Midbrain (tissue), 1 donor: ENCODE measurements at places on chromosomes 5 and 9.
A peak's percentile ranks its signal among the peaks of the same experiment; 100 is the strongest.

- DNase-seq = peak; percentile 6
Measured at GRCh38 chr5:79845448-79846197, 145.4 kb downstream of the MTX3 start.

DNA sequence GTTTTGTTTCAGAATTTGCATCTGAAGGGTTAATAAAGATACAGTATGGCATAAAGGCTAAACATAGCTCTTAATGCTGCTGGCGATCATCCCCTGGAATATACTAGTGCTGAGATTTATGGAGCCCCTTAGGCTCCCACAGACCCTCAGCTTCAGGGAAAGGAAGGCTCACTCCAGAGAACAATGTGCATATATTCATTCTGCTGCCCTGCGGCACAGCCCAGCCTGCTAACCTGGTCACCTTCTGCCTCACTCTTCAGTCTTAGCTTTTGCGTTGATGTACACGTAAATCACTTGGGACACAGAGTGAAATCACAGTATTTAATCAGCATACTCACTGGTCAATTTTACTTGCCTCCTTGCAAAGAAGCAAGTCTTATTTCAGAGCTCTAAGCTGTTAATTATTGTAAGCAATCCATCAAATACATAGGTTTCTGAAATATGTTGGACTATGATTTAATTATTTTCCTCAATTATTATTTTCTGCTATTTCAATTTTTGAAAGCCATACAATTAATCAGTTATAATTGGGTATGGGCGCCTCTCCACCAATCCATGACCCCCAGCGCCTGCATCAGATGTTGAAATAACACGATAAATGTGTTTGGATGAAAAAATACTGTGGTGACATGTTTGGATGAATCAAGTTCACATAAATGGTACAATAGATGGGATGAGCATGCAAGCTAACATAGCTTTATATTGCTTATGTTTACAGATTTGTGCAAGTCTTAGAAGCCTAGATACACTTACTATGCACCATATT lies 11.4 kb upstream of the ACOT12 start:
- DNase-seq = no peak

DNA sequence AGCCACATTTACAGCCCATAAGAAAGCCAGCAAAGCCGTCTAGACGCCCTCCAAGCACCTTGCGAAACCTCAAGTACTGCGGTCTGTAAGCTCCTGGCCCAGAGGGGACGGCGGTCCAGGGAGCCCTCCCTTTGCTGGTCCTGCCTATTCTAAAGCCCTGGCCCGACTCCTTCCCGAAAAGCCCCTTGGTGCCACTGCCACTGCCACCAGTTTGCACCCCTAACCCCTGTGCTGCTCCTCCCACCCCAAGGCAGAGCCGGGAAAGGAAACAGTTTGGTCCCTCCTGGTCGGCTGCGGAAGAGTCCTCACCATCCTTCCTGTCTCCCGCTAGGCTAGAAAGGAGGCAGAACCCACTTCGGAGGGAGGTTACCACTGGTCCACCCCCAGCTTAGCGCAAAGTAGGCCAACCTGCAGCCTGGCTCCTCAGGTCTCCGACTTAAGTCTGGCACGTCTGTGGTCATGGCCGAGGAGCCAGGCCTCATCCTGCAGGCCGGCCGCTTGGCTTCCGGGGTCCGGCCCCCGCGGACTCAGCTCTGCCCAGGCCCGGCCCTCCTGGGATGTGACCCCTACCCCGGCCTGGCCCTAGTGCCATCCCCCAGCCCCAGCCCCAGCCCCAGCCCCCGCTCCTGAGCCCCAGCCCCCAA lies 916 bp downstream of the TOR1A start:
- DNase-seq = no peak

GRCh38 chr9:88420227-88420626 lies 32.0 kb downstream of the SPIN1 start:
- peak; percentile 7 for DNase-seq

DNA sequence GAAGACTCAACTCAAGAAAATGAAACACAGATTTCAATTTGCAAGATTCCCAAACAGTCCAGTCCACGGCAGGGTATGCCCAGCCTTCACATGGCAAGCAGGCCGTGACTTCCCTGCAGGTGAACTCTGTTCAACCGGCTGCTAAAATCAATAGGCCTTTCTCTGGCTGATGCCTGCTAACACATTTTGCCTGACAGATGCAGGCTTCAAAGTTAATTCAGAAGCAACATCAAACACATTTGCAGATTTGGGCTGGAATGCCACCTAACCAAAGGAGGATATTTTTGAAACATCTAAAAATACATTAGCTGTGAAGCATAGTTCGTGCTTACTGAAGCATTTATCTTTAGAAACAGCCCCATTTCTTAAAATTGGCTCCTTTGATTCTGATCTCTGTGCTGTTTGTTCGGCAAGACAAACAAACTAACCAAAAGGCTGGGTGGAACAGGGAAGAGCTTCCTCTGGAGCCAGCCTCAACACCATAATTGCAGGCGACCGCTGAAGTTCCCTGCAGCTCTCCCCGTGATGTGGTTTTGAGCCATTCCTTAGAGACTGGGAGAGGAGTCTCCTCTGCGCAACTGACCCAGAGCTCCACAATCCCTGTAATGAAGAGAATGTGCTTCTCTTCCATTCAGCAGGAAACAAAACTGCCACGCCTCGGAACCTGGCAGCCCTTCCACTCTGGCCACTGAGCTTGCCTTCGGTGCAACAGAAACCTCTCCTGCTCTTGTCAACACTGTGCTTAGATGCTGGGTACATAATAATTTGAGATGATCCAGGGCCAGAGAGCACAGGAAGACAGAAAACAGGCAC lies 126.5 kb downstream of the MYO10 start:
- no peak for DNase-seq

DNA sequence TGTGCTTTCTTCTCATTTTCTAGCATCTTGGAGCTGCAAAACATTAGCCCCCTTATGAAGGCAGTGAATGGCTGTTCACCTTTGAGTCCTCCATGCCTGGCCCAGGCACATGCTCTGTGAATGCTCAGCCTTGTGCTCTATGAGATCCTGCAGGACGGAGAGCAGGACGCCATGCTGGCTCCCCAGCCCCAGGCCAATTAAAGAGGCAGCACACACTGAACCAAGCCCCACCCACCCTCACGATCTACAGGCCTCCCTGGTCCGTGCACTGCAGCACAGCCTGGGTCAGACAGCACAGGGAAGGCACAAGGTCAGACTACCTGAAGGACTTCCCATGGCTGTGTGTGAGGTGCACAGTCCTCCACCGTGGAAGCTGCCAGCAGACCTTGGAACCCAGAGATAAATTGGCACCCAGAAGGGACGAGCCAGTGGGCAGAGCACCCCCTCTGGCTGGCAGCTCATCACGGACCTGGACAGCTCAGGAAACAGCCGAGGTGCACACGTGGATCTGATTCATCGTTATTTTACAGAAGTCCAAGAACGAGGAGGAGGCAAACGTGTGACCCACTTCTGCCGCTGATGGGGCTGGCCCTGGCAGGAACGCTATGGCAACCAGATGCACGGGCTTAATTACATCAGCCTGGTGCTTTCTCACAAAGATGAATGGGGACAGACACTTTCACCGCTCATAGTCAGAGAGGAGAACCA lies 59.5 kb downstream of the OLFM1 start:
- peak; percentile 14 for DNase-seq

DNA sequence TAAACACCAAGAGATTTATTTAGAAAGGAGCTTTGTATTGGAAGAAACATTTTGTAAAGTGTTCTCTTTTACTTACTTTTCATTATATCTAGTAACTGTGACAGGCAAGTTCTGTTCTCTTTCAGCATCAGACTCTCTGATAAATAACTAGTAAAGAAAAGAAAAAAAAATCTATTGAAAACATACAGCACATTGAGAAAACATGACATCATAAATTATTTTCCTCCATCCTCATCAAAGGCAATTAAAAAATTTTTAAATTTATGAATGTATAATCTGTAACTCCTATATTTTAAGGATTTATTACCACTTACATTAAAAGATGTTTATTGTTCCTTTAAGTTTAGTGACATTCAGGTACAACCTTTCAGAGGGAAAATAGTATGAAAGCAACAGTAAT lies 11.1 kb downstream of the CCNH start:
- DNase-seq = no peak

GRCh38 chr9:123929870-123930831 lies at the start of gene DENND1A:
Gene DENND1A (minus strand): TSS chr9:123930126. CDS start chr9:123929905, 221 bp downstream.
- peak; percentile 84 for DNase-seq

GRCh38 chr5:176192094-176192721 lies 46.0 kb upstream of the SIMC1 start:
- no peak for DNase-seq

GRCh38 chr9:117074342-117074662 lies 340.6 kb downstream of the ASTN2 start:
- no peak for DNase-seq

DNA sequence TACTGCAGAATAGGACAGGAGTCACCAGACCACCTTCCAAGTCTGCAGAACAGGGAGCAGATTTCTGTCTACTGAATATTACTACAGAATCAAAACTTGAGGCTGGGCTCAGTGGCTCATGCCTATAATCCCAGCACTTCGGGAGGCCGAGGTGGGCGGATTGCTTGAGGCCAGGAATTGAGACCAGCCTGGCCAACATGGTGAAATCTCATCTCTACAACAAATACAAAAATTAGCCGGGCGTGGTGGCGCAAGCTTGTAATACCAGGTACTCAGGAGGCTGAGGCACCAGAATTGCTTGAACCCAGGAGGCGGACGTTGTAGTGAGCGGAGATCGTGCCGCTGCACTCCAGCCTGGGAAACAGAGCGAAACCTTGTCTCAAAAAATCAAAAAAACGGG lies 710.8 kb upstream of the WWC1 start:
- no peak for DNase-seq

- DNase-seq = no peak
Measured at GRCh38 chr5:94094793-94095441, 353.5 kb upstream of the POU5F2 start.

DNA sequence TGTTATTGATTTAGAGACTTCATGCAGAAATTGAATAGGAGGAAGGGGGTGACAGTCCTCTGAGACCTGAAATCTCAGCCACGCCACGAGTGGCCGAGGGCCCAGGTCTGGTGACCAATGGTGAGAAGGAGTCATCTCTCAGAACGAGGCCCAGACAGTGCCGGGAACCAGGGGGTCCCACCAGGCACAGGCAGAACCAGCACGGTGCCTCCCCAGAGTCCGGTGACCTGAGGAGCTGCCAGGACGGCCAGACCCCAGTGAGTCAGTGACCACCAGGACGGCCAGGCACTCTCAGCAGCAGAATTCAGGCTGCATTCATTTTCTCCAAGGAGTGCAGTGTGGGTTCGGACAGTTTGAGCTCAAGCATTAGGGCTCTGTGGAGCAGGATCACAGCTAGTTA lies 43.8 kb upstream of the NKD2 start:
- DNase-seq = no peak

GRCh38 chr5:87137283-87137682 lies 130.4 kb upstream of the RASA1 start:
- DNase-seq = no peak

- no peak for DNase-seq
Measured at GRCh38 chr9:78365748-78366697, 69.1 kb downstream of the PSAT1 start.

GRCh38 chr5:124653666-124654065 lies 92.8 kb downstream of the ZNF608 start:
- DNase-seq = no peak

GRCh38 chr9:136336881-136337280 lies 9.5 kb downstream of the GPSM1 start:
- DNase-seq = no peak

DNA sequence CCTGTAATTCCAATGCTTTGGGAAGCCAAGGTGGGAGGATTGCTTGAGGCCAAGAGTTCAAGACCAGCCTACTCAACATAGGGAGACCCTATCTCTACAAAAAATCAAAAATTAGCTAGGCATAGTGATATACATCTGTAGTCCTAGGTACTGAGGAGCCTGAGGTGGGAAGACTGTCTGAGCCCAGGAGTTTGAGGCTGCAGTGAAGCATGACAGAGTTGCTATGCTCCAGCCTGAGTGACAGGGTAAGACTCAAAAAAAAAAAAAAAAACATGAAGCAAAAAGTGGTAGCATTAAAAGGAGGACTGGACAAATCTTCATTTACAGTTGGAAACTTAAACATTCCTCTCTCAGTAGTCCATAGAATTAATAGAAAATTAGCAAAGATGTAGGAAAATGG lies 9.8 kb downstream of the CCNG1 start:
- DNase-seq = no peak

GRCh38 chr5:43631182-43631910 lies 28.4 kb downstream of the NNT start:
- peak; percentile 67 for DNase-seq

- DNase-seq = no peak
Measured at GRCh38 chr5:112625246-112625645, 112.4 kb upstream of the APC start.

GRCh38 chr5:122844910-122845228 lies 544 bp upstream of the SNX24 start:
- DNase-seq = no peak

- no peak for DNase-seq
Measured at GRCh38 chr5:43648499-43649124, 45.6 kb downstream of the NNT start.

- no peak for DNase-seq
Measured at GRCh38 chr9:85528607-85529006, 213.1 kb downstream of the AGTPBP1 start.

DNA sequence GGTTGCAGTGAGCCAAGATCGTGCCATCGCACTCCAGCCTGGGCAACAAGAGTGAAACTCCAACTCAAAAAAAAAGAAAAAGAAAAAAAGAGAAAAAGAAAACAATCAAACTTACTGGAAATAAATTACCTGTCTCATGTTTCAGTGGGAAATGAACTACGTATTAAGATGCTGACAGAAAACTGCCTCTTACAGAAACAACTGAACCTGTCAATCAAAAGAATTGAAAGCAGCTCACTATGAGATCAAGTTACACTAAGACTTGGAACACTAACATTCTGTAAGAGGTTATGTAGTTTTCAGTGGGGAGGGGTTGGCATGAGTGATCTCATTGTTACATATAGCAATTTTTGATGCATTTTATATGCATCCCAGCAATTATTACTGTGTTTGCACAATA lies 64.4 kb upstream of the SPATA31E1 start:
- no peak for DNase-seq

GRCh38 chr5:14238272-14238671 lies 95.1 kb downstream of the TRIO start:
- no peak for DNase-seq

DNA sequence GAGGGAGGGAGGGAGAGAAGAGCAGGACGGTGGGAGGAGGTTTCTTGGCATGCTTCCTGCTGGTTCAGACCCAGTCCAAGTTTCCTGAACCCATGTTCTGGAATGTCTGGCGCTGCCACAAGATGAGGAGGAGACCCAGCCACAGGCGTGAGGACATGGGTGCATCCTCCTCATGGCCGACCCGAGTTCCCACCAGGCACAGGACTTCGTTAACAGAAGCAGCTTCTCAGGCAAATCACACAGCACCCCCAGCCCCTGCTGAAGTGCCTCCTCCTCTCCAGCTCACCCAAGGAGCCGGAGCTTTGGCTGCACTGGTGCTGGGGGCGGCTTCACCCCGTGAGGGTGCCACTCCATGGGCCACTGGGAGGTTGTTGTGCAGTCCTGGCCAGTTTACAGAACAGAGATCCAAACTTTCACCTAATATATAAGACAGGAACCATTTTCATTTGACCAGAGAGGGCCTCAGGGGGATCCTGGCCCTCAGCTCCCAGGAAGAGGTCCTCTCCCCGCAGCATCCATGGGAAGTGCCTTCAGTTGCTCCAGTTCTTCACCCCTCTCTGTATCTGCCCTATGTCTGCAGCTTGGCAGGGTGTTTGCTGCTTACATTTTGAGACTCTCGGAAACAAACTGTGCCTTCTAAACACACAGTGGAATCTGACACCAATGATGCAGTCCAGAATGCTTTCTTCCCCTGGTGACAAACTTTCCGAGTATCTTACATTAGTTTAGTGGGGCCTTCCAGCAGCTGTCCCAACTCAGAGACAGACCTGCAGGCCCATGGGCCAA lies 10.2 kb upstream of the NKD2 start:
- no peak for DNase-seq

- no peak for DNase-seq
Measured at GRCh38 chr5:158811350-158811749, 288.4 kb downstream of the EBF1 start.
